MV-4-11 (cell line): ENCODE measurements at places on chromosomes 2 and 18.

DNA sequence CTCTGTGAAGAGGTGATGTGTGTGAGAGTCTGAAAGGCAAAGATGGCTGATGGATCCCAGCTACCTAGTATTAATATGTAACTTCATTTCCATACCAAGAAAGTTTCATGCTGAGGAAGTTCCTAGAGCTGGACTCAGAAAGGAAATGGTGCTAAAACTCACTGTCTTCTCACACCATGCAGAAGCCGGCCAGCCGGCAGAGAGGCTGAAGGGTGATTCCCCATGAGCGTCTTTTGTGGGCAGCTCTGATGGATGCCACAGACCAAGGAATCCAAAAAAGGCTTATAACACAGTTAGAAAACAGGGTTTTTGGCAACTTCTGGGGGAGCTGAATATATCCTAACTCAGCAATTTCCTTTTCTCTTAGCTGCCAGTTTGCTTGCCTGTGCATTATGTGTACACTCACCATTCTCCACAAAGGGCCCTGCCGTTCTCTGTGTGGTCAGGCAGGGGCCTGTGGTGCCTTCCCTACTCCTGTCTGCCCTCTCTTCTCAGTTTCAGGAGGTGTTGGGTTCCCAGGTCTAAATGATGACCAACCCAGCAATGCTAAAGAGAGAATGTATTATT, 289.4 kb downstream of the MTX2 start:
- DNase-seq, result no peak

DNA sequence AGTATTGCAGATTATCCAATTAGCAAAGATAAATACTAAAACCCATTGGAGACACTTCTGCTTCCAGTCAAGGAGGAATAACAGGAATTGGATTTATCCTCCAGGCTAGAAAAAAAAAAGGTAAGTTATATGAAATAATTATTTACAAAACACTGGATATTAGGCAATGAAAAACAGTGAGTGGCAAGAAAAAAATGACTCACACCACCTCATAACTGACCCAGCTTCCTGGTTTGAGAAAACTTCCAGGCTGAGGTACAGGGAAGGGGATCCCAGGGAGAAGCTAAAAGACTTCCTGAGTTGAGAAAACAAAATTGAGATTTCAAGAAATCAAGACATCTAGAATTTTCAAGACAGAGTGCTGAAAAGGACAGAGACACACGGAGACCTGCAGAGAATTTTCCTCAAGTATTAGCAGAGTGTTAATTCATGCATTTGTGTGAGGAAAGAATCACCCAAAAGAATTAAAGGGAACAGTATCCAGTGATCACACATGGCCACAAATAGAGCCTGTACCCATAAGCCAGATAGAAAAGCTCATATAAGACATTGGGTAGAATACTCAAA, 17.4 kb downstream of the SRD5A2 start:
- DNase-seq, result no peak

- no peak for DNase-seq
These were observed 21.3 kb downstream of the IL18RAP start for GRCh38 chr2:102444233-102444632.

- DNase-seq, result no peak
These were observed 164.3 kb downstream of the BCL2 start for GRCh38 chr18:63155169-63155852.

GRCh38 chr18:74832999-74833398, 235.3 kb downstream of the ZNF407 start:
- DNase-seq, result peak; percentile 7

GRCh38 chr2:37583867-37584266, 87.6 kb downstream of the CDC42EP3 start:
- no peak for DNase-seq

GRCh38 chr2:205800773-205801172, 118.5 kb downstream of the NRP2 start:
- DNase-seq, result no peak
